ENCODE measurements at places on chromosomes 4 and X.

GRCh38 chr4:7780751-7781348 lies 158.8 kb downstream of the AFAP1 start:
- H3K4me1 ChIP-seq: peaks cover 13% of the 10 kb centered on the region
- no peaks in the 10 kb centered on the region for H3K36me3 ChIP-seq
- no peak for DNase-seq
- H3K27me3 ChIP-seq: no peaks in the 10 kb centered on the region

DNA sequence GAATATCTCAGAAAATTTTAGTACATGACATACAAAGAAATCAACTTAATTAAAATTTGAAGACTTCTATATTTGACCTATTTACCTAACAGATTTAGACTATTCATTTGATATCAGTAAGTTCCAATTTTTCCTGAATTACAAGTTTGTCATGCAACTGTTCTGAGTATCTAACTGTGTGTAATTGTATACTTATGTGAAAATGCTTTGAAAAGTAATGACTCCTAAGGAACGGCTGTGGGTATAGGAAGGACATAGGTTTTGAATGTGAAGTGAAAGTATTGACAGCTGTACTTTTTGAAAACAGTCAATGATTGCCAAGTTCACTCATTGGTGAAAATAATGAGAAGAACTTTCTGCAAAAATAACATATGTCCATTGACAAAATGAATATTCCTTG lies 2.9 kb downstream of the GRIA2 start:
- H3K27me3 ChIP-seq: peaks cover 13% of the 10 kb centered on the region
- H3K36me3 ChIP-seq: peaks cover 13% of the 10 kb centered on the region
- H3K4me3 ChIP-seq: no peak overlapping the region
- DNase-seq: no peak

GRCh38 chr4:128524311-128524710 lies 236.7 kb upstream of the PGRMC2 start:
- no peak overlapping the region for H3K4me3 ChIP-seq
- peaks cover 33% of the 10 kb centered on the region for H3K27me3 ChIP-seq
- no peaks in the 10 kb centered on the region for H3K4me1 ChIP-seq
- no peaks in the 10 kb centered on the region for H3K36me3 ChIP-seq

DNA sequence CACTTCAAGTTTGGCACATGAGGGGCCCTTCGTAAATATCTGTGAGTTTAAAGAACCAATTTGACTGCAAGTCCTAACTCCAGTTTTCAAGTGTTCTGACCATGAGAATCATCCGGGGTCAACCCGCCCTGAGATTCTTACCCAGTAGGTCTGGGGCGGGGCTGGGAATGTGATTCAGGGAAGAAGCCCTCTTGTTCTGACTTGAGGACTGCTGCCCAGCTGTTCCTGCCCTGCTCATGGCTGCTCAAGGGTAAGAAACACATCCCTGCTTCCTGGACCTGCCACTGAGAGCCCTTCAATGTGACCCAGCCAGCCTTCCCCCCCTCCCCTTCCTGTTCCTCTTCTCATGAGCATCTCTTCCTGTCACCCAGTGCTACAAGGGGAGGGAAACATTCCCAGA lies 92.7 kb upstream of the PGRMC2 start:
- no peaks in the 10 kb centered on the region for H3K4me1 ChIP-seq
- DNase-seq: no peak
- H3K4me3 ChIP-seq: no peak overlapping the region
- H3K36me3 ChIP-seq: peaks cover 10% of the 10 kb centered on the region
- no peak overlapping the region for H3K27ac ChIP-seq
- peaks cover 3% of the 10 kb centered on the region for H3K27me3 ChIP-seq

- no peak overlapping the region for H3K4me3 ChIP-seq
- no peaks in the 10 kb centered on the region for H3K36me3 ChIP-seq
- no peaks in the 10 kb centered on the region for H3K27me3 ChIP-seq
- no peak for DNase-seq
- no peak overlapping the region for H3K27ac ChIP-seq
- H3K4me1 ChIP-seq: no peaks in the 10 kb centered on the region
These were observed 228.4 kb upstream of the EMCN start for GRCh38 chr4:100746141-100746739.

- DNase-seq: no peak
- no peaks in the 10 kb centered on the region for H3K4me1 ChIP-seq
- no peak overlapping the region for H3K4me3 ChIP-seq
These were observed 1077.3 kb downstream of the RAPGEF2 start for GRCh38 chr4:160180211-160180610.

DNA sequence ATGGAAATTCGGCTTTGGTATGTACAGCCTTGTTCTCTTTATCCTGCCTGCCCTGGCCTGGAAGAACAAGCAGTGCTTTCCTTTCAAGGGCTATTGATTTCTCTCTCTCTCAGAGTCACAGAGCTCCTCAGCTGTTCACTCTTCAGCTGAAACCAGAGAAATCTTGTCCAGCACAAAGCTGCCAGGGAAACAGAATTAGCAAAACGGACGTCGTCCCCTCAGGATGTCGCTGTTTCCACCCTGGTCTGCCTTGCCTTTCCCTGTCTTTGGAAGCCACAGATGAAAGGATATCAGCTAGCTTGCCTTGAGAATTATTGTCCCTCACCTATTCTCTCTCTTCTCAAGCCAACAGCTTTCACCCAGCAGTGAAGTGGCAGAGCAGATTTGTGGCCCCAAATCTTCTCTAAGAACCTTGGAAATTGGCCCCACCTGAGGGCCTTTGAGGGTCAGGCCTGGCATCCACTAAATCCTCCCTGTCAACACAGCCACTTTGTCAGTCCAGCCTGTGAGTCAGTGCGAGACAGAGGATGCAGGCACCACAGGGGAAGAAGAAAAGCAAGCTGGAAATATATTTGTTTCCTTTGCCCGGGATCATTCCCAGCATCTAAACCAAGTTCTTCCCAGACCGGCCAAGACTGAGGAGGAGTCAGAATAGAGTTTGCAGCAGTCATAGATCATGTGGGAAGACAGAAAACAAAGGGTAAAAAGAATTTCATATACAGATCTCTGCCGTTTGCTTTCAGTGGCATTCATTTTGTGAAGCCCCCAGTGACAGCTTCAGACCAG lies 63.8 kb upstream of the MTM1 start:
- no peak overlapping the region for H3K27ac ChIP-seq
- peaks cover 14% of the 10 kb centered on the region for H3K27me3 ChIP-seq
- H3K4me3 ChIP-seq: no peak overlapping the region
- H3K4me1 ChIP-seq: no peaks in the 10 kb centered on the region
- peak; percentile 12 for DNase-seq

DNA sequence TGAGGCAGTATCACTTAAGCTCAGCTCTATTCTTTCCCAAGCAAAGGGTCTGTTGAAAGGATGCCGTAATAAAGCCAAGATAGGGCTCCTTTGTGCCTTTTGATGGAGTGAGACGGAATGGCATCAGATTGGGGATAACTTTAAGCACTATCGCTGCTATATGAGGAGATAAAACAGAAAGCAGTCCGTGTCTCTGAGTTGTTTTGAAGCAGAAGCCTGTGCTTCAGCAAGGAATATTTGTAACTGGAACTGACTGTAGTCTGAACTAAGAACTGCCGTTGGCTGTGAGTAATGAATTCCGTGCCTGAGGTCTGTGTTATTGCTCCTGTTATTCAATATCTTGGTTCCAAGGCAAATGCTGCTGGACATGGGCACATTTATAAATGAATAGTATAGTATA lies 297.4 kb downstream of the ANKRD50 start:
- no peak overlapping the region for H3K27ac ChIP-seq
- H3K27me3 ChIP-seq: no peaks in the 10 kb centered on the region
- no peaks in the 10 kb centered on the region for H3K4me1 ChIP-seq
- no peak for DNase-seq
- H3K4me3 ChIP-seq: no peak overlapping the region

- H3K36me3 ChIP-seq: no peaks in the 10 kb centered on the region
- no peaks in the 10 kb centered on the region for H3K4me1 ChIP-seq
- peaks cover 9% of the 10 kb centered on the region for H3K27me3 ChIP-seq
- no peak for DNase-seq
- H3K27ac ChIP-seq: no peak overlapping the region
These were observed 120.5 kb upstream of the MAP9 start for GRCh38 chr4:155497306-155497705.

DNA sequence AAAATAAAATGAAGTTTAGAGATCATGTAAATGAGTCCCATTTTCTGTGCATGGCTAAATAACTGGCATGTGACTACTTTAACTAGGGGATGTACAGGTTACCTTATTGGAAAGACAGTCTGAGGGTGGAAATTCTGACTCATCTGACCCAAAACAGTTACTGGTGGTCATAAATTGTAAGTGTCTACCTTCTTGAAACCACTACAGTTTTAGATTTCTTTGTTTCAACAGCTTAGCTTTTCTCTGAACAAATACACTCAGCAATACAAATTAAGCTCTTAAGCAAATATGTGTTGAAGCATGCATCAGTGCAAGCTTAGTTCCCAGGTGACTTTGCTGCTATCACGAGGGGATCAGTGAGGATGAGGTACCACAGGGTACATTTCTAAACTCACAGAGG lies 60.7 kb upstream of the PGM2 start:
- no peak overlapping the region for H3K27ac ChIP-seq
- no peak overlapping the region for H3K4me3 ChIP-seq
- H3K36me3 ChIP-seq: no peaks in the 10 kb centered on the region
- H3K4me1 ChIP-seq: no peaks in the 10 kb centered on the region
- DNase-seq: no peak
- H3K27me3 ChIP-seq: no peaks in the 10 kb centered on the region

GRCh38 chr4:32258986-32259385 lies 1538.8 kb downstream of the PCDH7 start:
- no peak overlapping the region for H3K27ac ChIP-seq
- H3K36me3 ChIP-seq: peaks cover 5% of the 10 kb centered on the region
- no peaks in the 10 kb centered on the region for H3K27me3 ChIP-seq
- no peaks in the 10 kb centered on the region for H3K4me1 ChIP-seq
- DNase-seq: no peak
- H3K4me3 ChIP-seq: no peak overlapping the region

DNA sequence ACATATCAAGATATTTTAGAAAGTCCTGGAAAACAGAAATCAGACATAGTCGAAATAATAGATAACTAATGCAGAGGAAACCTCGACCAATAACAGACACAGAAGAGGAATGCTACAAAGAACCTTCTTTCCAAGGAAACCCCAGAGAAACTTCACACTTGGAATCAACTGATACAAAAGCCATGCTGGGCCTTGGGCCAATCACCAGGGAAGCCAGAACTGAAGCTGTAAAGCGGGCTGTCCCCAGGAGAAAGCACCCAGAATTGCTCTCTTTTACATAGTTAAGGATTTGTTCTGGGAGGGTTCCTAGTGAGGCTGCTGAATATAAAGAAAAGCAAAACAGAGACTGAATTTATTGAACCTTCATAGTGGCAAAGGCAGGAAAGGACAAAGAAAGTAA lies 100.5 kb downstream of the PRDM5 start:
- H3K4me1 ChIP-seq: no peaks in the 10 kb centered on the region
- peaks cover 2% of the 10 kb centered on the region for H3K27me3 ChIP-seq
- no peak overlapping the region for H3K27ac ChIP-seq

DNA sequence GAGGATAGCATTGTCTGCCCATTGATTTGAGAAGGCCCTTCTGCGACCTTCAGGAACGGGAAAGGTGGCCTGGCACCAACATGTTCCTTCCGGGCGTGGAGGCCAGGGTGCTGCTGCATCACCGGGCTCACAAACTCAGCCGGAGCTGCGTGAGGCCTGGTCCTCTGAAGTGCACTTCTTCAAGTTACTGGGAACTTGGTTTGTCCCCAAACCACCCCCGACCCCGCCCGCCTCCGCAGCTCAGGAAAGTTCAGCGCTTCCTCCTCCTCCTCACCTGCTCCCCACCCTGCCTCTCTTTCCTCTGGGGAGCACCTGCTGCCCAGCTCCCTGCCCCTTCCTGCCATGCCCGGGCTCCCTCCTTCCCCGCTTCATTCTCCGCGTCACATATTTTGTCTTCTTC lies 116.0 kb upstream of the LRPAP1 start:
- no peak for DNase-seq
- peaks cover 12% of the 10 kb centered on the region for H3K27me3 ChIP-seq
- no peak overlapping the region for H3K27ac ChIP-seq
- no peaks in the 10 kb centered on the region for H3K4me1 ChIP-seq
- H3K36me3 ChIP-seq: no peaks in the 10 kb centered on the region

All from natural killer cell treated with Interleukin-12 subunit alpha and Interleukin-12 subunit beta and Interleukin-15 and Interleukin-18, amount 100 ng/mL, for 72 hours (primary cell).